NCI-H1436 treated with DMSO at 0.1 percent for 48 hours (cell line): ENCODE measurements at places on chromosomes 1 and 21.

DNA sequence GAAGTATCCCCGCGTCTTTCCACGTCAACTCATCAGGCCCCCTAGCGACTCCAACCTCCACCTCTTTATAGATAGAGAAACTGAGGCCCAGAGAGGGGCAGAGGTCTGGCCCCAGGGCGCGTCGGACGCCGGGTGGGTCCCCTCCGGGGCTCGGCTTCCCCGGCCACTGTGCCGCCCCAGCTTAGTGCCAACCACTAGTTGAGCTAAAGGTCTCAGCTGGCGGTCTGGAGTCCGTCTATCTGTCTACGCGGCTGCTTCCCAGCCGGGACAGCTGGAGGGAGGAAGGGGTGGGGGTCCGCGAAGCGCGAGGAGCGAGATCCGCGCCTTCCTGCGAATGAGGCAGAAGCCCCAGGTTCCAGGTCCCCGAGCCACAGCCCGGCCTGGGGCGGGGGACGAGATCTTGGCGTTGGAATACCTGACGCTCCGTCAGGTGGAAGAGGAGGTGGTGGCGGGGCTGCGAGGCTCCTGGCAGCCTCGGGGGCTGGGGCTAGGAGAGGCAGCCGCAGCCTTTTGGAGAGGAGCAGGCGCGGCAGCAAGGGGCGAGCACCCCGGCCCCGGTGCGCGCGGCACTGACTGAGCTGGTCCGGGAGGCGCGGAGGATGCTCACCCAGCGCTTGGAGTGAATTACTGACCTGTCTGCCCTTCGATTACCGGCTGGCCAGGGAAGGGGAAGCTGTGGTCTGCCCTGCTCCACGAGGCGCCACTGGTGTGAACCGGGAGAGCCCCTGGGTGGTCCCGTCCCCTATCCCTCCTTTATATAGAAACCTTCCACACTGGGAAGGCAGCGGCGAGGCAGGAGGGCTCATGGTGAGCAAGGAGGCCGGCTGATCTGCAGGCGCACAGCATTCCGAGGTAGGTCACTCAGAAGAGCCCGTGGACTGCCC is 937 bp downstream of the PODN start:
- no peak for DNase-seq

DNA sequence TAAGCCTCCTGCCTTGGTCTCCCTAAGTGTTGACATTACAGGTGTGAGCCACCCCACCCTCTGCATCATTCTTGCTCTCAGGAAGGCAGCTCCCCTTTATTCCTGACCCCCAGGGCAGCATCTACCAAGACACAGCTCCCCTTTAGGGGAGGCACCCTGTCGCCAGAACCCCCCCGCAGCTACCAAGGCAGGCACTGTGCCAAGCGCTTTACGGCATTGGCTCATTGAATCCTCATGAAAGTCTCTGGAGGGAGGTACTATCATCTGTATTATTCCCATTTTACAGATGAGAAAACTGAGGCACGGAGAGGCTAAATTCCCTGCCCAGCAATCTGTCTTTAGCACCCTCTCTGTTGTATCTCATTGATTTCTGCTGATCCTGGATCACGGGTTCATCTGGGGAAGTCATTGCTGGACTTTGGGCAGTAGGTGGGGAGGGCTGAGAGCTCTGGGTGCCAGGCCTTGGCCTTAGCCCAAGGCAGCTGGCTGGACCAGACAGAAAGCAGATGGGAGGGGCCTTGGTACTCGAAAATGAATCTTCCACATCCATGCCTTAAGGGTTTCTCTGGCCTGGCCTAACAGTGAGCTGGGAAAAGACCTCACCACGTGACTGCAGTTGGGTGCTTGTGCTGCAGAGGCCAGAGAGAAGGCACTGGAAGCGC is 5.9 kb downstream of the PLOD1 start:
- DNase-seq = no peak

GRCh38 chr1:189369612-189370011 is 1108.1 kb downstream of the BRINP3 start:
- DNase-seq = no peak

DNA sequence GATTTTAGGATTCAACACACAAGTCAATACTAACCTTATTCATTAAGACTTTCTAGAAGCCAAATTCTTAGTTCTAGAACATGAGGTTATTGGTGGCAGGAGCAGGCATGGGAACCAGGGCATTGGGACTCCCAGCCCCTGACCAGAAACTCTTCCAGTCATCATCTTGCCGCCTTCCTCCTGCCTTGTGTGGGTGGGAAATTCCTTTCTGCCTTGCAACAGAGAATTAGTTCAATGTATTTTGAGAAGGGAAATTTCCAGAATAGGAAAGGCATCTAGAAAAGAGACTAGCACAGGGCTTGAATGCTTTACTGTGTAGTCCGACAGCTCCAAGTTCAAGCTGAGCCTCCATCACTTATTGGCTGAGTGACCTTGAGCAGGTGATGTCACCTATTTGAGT is 8.7 kb downstream of the GRHL3 start:
- DNase-seq = no peak
